Neural progenitor cell (in vitro differentiated cells): ENCODE measurements at places on chromosomes 16 and 17. TPM values are rescaled to one million over a fixed set of nuclear protein-coding genes. Genes with fewer than 3 reads are reported as not detected.

Gene WWOX
- 54.9 and 63.7 TPM in 2 replicates for total RNA-seq

DNA sequence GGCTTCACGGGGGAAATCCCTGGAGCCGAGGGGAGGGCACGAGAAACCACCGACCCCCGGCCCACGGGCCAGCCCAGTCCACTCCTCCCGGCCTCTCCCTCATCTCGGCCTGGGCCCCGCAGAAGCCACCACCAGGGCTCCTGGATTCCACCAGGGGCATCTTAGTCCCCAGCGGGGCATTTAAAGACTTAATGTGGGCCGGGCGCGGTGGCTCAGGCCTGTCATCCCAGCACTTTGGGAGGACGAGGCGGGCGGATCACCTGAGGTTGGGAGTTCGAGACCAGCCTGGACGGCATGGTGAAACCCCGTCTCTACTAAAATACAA lies 24.1 kb upstream of the ABR start:
- H3K4me3 ChIP-seq: peak overlapping the region; percentile 76
- H3K27ac ChIP-seq: no peak overlapping the region
- H3K27me3 ChIP-seq: peaks cover 12% of the 10 kb centered on the region
- peaks cover 5% of the 10 kb centered on the region for H3K4me1 ChIP-seq

DNA sequence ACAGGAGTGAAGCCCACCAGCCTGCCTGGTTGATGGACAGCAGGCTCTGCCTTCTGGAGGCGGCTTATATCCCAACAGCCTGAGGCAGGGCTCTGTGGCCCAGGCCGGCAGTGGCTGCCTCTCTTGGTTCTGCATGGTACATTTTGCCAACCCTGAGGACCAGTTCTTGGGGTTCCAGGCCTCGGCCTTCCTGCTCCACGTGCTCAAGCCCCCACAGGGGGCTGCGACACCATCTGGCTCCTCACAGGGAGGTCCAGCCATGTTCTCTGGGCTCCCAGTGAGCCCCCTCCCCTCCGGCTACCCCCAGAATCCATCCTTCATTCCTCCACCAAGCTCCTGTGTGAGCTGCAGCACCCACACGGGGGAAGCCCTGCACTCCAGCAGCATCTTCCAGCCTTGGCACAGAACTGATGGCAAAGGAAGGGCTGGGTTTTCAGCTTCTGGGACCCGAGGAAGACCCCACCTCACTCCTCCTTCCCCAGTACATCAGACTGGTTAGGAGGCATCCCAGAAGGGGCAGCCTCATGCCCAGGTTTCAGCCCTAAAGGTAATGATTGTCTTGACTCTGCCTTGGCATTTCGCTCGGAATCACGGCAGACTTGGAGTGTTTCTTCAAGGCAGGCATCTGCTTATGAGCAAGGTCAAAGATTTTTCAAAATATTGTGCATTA lies 231.2 kb downstream of the CPPED1 start:
- no peak overlapping the region for H3K4me3 ChIP-seq
- H3K27ac ChIP-seq: no peak overlapping the region
- H3K27me3 ChIP-seq: no peaks in the 10 kb centered on the region
- H3K4me1 ChIP-seq: no peaks in the 10 kb centered on the region

GRCh38 chr17:35086931-35087573 lies 23.5 kb upstream of the RFFL start:
- peak overlapping the region; percentile 100 for H3K4me3 ChIP-seq
- no peak for DNase-seq
- H3K27me3 ChIP-seq: peaks cover 18% of the 10 kb centered on the region
- H3K27ac ChIP-seq: no peak overlapping the region
- no peaks in the 10 kb centered on the region for H3K36me3 ChIP-seq
- H3K4me1 ChIP-seq: peaks cover 9% of the 10 kb centered on the region

- H3K27me3 ChIP-seq: no peaks in the 10 kb centered on the region
- no peaks in the 10 kb centered on the region for H3K36me3 ChIP-seq
- no peak overlapping the region for H3K27ac ChIP-seq
Measured at GRCh38 chr16:19833581-19833980, 51.1 kb downstream of the GPRC5B start.

DNA sequence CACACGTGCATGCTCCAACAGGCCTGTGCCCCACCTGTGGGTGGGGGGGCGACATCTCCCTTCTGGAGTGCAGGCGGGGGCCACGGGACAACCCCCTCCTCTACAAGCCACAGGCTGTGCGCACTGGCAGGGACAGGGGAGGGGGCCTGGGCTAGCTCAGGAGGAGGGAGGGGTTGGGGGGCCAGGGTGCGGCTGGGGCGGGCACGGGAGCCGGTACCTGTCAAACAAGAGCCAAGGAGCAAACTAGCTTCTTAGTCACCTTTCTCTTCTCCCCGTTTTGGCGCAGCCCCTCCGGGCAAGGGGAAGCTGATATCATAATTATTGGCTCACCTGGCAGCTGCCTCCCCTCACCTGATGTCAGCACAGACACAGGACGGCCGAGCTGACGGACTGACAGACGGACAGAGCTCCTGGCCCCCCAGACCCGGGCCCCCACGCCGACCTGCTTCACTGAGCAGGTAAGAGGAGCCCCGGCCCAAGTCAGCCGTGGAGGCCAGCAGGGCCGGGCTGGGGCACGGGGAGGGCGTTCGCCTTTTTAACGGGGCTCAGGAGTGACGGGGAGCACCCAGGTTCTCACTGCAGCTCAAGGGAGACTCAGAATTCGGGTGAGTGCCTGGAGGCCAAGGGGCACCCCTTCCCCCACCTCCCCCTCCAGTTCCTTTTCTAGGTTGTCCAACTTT lies at the start of gene FOXN1:
TSS of gene FOXN1 (plus strand) at position 363 of the 680 bp plus-strand sequence. CDS start 17,622 bp downstream, outside the sequence.
- H3K36me3 ChIP-seq: no peaks in the 10 kb centered on the region
- no peak within 1 kb of the TSS for H3K27ac ChIP-seq
- H3K4me3 ChIP-seq: no peak within 1 kb of the TSS
- H3K4me1 ChIP-seq: peaks cover 5% of the 10 kb centered on the region
- H3K27me3 ChIP-seq: no peaks in the 10 kb centered on the region

GRCh38 chr17:40442392-40443195 lies 656 bp upstream of the IGFBP4 start:
- H3K27ac ChIP-seq: no peak overlapping the region
- H3K4me1 ChIP-seq: peaks cover 13% of the 10 kb centered on the region
- DNase-seq: no peak
- H3K4me3 ChIP-seq: peak overlapping the region; percentile 55
- H3K36me3 ChIP-seq: no peaks in the 10 kb centered on the region

Gene ZNF200
- total RNA-seq: 9.4 and 10.1 TPM in 2 replicates

GRCh38 chr16:85350146-85350728 lies 238.0 kb upstream of the CIBAR2 start:
- H3K4me3 ChIP-seq: no peak overlapping the region
- H3K4me1 ChIP-seq: peaks cover 23% of the 10 kb centered on the region
- no peaks in the 10 kb centered on the region for H3K27me3 ChIP-seq
- DNase-seq: no peak
- no peaks in the 10 kb centered on the region for H3K36me3 ChIP-seq
- H3K27ac ChIP-seq: no peak overlapping the region

Gene ARL2BP
- 36.1 and 41.5 TPM in 2 replicates for total RNA-seq

Gene EMC6
- 20.0 and 53.1 TPM in 2 replicates for total RNA-seq

Gene GRIN2A
- total RNA-seq: 1.6 and 1.8 TPM in 2 replicates

GRCh38 chr17:42287305-42287976 lies 857 bp upstream of the STAT5A start:
- peaks cover 39% of the 10 kb centered on the region for H3K27me3 ChIP-seq
- H3K36me3 ChIP-seq: no peaks in the 10 kb centered on the region
- H3K4me3 ChIP-seq: peak overlapping the region; percentile 58
- peaks cover 9% of the 10 kb centered on the region for H3K4me1 ChIP-seq
- DNase-seq: no peak

DNA sequence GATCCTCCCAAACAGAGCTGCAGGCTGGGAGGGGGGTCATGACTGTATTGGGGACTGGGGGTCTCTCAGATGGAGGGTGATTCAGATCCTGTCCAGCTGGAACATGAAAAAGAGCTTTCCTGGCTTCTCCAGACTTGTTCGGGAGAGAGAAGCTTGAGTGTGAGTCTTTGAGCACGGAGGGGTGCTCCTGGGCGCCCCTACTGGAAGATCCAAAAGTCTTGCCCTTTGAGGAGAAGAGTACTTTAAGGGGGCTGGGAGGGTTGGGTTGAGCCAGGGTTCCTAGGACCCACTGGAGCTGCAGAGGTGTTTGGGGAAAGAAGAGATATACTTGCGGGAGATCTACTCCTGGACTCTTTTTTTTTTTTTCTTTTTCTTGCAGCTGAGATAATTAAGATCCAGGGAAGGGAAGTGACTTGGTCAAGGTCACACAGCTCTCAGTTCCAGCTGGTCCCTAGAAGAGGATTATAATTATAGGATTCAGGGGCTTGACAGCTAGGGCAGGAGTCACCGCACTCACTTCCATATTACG lies 8.4 kb downstream of the RARA start:
- peak; percentile 85 for DNase-seq
- no peaks in the 10 kb centered on the region for H3K36me3 ChIP-seq
- H3K27me3 ChIP-seq: peaks cover 31% of the 10 kb centered on the region

DNA sequence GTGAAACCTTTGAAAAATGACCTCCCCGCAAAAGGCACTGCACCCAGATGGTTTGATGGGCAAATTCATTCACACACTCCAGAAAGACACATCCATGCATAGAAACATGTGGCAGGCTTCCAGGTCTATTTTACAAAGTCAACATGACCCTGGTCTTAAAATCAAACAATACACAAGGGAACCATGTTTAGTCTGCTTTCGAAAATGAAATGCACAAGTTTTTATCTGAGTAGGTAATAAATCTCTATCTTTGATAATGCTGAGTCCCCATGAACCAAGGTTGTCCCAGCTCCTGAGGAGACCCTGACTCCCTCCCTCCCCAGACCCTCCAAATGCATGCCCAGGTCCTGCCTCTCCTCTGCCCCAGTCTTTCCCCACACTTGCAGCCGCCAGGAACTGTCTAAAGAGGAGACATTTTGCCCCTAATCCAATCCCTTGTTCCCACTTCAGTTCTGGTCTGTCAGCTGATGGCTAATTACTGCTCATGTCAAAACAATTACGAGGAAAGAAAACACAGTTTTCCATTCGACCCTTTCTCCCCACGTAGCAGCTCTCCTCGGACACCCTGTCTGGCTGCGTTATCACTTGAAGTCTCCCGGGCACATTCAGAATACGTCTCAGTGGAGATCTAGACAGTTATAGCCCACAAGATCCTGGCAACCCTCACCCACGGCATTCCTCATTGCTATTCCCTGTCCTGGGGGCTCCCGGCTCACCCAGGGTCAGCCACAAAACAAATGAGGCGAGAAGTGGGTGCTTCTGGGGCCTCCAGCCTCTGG lies 68.8 kb upstream of the RCVRN start:
- no peaks in the 10 kb centered on the region for H3K27me3 ChIP-seq
- H3K27ac ChIP-seq: no peak overlapping the region
- no peak overlapping the region for H3K4me3 ChIP-seq
- H3K36me3 ChIP-seq: no peaks in the 10 kb centered on the region
- DNase-seq: no peak
- peaks cover 19% of the 10 kb centered on the region for H3K4me1 ChIP-seq

Gene RDM1
- 22.8 and 28.8 TPM in 2 replicates for total RNA-seq

GRCh38 chr16:27106305-27106704 lies 39.6 kb downstream of the C16orf82 start:
- no peaks in the 10 kb centered on the region for H3K27me3 ChIP-seq
- H3K4me1 ChIP-seq: peaks cover 8% of the 10 kb centered on the region
- no peak for DNase-seq
- no peak overlapping the region for H3K27ac ChIP-seq
- no peak overlapping the region for H3K4me3 ChIP-seq

GRCh38 chr17:73289549-73290254 lies 22.1 kb downstream of the CDC42EP4 start:
- no peaks in the 10 kb centered on the region for H3K36me3 ChIP-seq
- H3K4me1 ChIP-seq: peaks cover 15% of the 10 kb centered on the region
- DNase-seq: no peak

Gene KRTAP1-5
- not detected in 2 replicates for total RNA-seq

Gene RILP
- total RNA-seq: 0.13 and 2.8 TPM in 2 replicates

Gene SMTNL2
- 3.0 and 5.2 TPM in 2 replicates for total RNA-seq

Gene BAIAP3
- 0.34 and 4.0 TPM in 2 replicates for total RNA-seq

DNA sequence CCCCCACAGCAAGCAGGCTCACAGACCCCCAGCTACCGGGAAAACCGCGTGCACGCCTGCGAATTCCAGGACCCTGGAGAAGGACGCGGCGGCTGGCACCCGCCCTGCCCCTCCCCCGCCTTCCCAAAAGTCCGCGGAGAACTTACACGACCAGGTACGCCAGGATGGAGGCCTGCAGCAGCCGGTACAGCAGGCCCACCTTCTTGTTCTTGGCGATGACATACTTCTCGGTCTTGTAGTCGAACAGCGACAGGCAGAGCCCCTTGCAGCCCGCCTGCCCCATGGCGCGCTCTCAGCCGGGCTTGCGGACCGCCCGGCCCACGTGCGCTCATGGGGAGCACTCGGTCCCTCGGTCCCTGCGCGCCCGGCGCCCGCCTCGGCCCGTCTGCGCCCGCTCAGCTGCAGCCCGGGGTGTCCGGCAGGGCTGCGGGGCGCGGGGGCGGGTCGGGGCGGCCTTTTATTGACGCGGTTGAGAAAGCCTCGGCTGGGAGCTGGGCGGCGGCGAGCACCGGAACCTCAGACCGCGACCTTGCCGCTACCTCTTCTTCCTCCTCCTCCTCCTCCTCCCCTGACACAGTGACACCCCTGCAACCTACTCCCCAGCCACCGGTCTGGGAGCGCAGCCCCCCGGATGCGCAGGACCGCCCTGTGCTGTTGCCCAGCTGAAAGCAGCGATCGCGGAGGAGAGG lies at the start of gene P2RX5:
TSS of gene P2RX5 (minus strand) at position 433 of the 689 bp plus-strand sequence. CDS start at position 283, 150 bp downstream.
- no peaks in the 10 kb centered on the region for H3K36me3 ChIP-seq
- peak; percentile 76 for DNase-seq
- no peak within 1 kb of the TSS for H3K27ac ChIP-seq
- peaks cover 11% of the 10 kb centered on the region for H3K4me1 ChIP-seq

DNA sequence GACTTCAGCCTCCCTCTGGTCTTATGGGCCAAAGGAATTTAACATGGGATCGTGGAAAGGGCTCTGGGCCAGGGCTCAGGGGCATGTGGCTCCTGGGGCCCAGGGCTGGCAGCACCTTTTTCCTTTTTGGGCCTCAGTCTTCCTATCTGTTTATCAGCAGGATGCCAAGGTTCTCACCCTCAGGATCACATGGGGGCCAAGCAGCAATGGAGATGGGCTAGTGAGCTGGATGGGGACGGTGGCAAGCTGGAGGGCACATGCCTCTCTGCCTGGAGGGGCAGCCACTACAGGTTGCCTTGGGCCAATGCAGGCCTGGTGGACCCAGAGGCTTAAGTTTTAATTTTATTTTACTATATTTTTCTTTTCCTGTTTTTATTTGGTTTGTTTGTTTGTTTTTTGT lies 95.4 kb downstream of the CYLD start:
- peaks cover 25% of the 10 kb centered on the region for H3K27me3 ChIP-seq
- no peak overlapping the region for H3K27ac ChIP-seq
- H3K4me1 ChIP-seq: peaks cover 13% of the 10 kb centered on the region

Gene ITGAD
- total RNA-seq: not detected in 2 replicates

Gene PRR35
- not detected in 2 replicates for total RNA-seq

Gene SLC9A5
- 2.5 and 4.2 TPM in 2 replicates for total RNA-seq

DNA sequence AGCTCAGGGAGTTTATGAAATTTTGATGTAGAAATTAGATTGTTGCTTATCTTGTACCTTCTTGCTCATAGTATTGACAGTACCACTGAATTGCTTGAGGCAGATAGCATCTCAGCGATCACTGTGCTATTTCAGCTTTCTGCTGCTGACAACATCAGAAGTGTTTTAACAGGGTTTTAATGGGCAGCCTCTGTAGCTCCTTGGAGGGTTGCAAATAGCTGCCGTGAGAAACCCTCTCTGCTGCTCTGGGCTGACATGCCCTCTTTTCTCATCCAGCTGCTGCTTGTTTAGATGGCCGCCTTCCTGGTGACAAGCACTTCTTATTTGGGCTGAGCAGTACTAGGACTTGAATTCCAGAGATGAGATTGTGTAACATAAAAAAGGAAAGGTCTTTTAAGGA lies 180.2 kb upstream of the TBX2 start:
- no peaks in the 10 kb centered on the region for H3K4me1 ChIP-seq
- no peaks in the 10 kb centered on the region for H3K36me3 ChIP-seq
- no peak overlapping the region for H3K27ac ChIP-seq
- no peak for DNase-seq
- no peaks in the 10 kb centered on the region for H3K27me3 ChIP-seq
- no peak overlapping the region for H3K4me3 ChIP-seq

Gene ORC6
- total RNA-seq: 95.3 and 122 TPM in 2 replicates
